Cerebellar nuclear complex (tissue), 1 donor: ENCODE measurements at places on chromosomes 1 and 21.

- DNase-seq, result no peak
Observed at GRCh38 chr1:228381356-228381755, 25.3 kb downstream of the TRIM11 start.

DNA sequence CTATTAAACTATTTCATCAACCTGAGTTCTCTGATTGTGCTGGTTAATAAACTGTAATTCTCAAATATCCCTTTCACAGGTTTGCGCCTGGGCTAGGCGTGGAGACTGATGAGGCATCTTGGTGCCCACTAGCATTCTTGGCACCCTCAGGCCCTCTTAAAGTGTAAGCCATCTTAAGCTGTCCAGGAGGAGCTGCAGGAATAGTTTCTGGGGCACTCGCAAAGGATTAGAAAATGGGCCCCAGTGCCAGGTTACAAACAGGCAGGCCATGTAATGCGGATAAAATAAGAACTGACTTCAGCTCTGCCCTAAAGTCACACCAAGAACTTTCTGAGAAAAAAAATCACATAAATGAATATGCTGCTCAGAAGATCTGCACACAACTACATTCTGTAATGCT is 1.1 kb downstream of the CASQ2 start:
- DNase-seq, result no peak

- no peak for DNase-seq
Observed at GRCh38 chr1:22471078-22471477, 19.4 kb downstream of the ZBTB40 start.

DNA sequence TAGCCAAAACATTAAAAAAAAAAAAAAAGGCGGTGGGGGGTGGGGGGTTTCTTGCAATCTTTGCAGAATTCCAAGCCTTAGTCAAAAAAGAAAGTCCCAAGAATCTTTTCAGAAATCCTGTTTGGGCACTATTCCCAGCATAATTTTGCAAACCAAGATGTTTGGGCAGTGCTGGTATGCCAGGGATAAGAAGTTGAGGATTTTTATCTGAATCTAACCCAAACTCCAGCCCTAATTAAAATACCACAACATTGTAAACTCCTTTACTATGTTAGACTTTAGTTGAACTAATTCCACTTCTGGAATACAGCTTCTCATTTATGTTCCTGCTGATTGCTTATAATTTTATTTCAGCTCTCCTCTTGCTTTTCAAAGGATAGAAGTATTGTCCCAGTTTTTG is 504.1 kb upstream of the ADGRL2 start:
- no peak for DNase-seq

DNA sequence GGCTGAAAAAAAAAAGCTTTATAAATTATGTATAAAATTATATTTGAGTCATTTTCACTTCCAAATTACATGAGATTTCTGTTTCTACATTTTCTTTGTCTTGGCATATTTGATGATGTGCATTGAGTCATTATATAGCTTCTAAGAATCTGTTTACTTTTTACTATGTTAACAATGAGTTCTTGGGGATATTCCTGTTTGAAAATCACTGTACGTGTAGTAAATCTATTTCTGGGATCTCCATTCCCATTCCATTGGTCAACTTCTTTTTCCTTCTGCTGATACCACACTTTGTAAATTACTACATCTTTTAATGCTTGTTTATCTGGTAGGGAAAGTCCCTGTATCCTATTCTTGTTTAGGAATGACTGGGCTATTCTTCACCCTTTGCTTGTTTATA is 43.6 kb downstream of the TNFRSF9 start:
- no peak for DNase-seq

DNA sequence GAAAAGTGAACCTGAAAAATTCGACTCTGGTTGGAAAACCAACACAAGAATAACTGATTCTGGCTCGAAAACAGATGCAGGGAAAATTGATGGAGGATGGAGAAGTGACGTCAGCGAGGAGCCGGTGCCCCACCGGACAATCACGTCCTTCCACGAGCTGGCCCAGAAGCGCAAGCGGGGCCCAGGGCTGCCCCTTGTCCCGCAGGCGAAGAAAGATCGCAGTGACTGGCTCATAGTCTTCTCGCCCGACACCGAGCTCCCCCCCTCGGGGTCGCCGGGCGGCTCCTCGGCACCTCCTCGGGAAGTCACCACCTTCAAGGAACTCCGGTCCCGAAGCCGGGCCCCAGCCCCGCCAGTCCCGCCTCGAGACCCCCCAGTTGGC is 1.9 kb downstream of the RUSC1 start:
- no peak for DNase-seq

DNA sequence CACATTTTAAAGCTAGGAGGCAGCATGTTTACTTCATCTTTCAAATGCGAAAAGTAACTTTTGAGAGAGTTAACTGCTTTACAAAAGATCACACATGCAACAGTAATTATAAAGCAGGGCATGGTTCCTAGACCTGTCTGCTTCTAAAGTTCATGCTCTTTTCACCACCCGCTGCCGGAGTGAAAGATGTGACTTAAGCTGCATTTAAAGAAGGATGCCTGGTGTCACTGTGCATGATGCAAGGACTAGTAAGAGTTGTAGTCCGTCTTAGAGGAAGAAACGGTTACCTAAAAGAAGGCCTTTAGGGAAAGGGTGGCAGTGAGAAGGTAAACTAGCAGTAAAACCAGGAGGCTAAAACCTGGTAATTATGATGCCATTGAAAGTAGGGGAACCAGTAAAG is 1689.1 kb downstream of the KCNT2 start:
- no peak for DNase-seq

DNA sequence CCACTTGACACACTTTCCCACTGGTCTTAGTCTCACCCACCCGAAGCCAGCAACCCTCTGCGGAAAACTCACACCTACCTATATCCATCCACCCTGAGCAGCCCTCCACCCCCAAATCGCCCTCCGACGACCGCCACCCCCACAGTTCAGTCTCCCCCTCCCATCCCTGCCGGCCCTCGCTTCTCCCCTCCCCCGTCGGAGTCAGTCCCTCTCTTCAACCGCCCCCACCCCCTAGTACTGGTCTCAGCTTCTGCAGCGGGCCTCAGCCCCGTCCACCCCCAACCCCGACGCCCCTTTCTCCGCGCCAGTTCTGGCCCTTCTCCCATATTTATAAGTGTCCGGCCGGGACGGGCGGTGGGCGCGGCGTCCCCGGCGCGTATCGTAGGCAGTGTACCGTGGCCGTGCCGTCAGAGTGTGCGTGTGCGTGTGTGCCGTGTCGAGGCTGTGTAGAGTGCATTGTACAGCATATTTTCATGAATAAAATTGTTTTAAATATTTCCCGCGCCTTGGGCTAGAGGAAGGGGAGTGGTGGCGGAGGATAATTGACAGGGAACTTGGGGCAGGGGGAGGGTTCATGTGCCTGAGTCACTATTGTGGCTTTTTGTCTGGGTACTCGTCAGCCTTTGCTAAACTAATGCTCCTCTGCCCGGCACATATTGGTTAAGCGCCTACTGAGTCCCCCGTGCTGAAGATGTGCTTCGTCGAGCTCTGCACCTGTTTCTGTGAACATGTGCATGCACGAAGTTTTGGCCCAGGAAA is 22.0 kb downstream of the FOXO6 start:
- DNase-seq, result no peak

DNA sequence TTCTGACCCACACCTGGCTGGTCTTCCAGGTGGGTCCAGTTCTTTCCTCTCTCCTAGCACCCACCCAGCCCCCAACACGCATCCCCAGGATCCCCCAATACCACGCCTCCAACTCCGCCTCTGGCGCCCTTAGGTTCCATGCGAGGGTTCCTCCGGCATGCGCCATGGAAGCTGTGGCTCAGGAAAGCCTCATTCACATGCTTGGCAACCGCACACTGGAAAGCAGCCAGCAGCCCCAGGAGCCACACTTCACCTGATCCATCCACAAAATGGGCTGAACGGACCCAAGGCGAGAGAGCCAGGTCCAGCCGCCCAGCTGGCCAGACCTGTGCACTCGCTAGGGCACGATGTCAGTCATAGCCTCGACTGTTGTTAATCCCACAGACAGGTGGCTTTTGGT is 161.2 kb downstream of the PSMG1 start:
- DNase-seq, result no peak

DNA sequence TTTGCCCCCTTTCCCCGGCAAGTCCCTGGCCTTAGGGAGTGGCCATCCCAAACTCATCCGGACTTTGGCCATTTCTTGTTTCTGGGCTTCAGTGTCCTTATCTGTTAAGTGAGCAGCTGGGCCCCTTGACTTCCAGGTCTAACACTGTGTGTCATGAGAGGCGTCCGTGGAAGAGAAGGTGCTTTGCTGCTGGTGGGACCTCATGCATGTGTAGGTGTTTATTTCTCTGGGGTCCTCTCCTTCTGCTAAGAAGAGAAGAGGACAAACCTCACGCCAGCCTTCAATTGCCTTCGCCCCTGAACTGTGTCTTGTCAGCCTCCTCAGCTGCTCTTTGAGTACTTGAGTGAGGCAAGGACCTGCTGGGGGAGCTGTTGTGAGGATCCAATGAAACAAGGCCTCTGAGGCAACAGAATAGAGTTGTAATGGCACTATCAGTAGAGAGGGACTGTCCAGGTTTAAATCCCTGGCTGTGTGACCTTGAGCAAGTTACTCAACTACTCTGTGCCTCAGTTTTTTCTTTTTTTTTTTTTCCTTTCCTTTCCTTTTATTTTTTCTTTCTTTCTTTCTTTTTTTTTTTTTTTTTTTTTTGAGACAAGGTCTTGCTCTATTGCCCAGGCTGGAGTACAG is 72.5 kb downstream of the RUNX3 start:
- DNase-seq, result no peak

GRCh38 chr1:23444104-23444533 is 19.6 kb upstream of the TCEA3 start:
- no peak for DNase-seq

DNA sequence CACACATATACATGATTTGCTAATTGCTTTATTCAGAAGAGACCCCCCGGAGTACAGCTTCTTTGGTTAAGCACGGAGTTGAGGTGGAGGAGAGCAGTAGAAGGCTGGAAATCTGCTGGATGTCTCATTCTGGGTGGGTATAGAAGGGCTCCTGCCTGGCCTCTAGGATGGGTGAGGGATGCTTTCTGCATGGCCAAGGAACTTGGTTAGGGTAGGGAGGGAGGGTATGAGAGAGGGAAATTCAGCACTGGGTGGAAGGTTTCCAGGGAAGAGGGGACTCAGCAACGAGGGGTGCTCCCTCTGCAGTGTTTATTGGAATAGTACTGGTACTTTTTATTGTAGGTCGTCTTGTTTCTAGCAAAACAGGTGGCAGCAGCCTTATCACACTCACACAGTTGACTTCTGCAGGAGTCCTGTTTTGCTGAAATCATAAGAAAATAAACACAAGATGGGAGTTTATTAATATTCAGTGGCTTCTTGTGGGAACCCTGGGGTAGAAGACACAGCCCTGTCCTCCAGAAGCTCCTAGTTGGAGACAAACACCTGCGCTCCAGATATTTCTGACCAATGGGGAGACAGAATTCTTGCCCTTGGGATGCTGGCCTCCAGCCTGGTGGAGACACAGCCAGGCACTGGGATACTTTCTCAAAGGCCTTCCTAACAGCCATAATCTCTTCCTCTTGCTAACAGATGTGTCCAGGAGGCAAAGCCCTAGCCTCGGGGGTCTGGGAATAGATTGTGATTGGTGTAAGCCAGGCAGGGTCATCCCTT is 3.8 kb downstream of the PLA2G2A start:
- no peak for DNase-seq

DNA sequence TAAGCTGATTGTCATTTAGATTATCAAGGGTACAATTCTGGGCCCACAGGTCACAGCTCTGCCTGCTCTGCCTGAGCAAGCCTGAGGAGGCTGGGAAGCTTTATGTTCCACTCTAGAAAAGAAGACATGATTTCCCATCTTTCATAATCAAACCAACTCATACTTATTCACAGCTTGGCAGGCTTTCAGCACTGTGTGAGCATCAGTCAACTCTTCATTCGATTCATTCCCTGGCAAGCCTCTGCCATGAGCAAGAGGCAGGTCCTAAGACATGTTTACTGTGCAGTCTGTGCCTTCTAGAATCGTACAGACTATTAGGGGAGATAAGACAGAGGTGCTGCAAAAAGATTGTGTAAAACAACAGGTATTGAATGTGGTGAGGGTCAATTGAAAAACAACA is 24.5 kb upstream of the KIRREL1 start:
- DNase-seq, result no peak

- DNase-seq, result no peak
Observed at GRCh38 chr1:162549001-162549400, 12.5 kb upstream of the UAP1 start.

GRCh38 chr1:239819096-239819495 is 272.6 kb upstream of the FMN2 start:
- DNase-seq, result no peak

GRCh38 chr1:174206148-174206836 is 47.0 kb downstream of the RABGAP1L start:
- no peak for DNase-seq

DNA sequence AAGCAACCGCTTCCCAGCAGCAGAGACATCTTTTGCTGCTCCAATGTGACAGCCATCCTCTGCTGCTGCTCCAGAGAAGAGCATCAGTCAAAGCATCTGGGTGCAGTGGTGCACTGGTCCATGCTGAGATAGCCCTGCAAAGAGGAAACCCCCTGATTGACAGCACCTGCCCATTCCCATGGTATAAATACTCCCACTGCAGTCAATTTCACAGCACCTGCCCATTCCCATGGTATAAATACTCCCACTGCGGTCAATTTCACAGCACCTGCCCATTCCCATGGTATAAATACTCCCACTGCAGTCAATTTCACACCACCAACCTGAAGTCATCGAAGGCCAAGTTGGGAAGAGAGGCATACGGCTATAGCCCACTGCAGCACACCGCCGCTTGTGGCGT is 25.5 kb downstream of the FBXO2 start:
- no peak for DNase-seq

- DNase-seq, result no peak
Observed at GRCh38 chr1:85579622-85580021, 939 bp upstream of the CCN1 start.

DNA sequence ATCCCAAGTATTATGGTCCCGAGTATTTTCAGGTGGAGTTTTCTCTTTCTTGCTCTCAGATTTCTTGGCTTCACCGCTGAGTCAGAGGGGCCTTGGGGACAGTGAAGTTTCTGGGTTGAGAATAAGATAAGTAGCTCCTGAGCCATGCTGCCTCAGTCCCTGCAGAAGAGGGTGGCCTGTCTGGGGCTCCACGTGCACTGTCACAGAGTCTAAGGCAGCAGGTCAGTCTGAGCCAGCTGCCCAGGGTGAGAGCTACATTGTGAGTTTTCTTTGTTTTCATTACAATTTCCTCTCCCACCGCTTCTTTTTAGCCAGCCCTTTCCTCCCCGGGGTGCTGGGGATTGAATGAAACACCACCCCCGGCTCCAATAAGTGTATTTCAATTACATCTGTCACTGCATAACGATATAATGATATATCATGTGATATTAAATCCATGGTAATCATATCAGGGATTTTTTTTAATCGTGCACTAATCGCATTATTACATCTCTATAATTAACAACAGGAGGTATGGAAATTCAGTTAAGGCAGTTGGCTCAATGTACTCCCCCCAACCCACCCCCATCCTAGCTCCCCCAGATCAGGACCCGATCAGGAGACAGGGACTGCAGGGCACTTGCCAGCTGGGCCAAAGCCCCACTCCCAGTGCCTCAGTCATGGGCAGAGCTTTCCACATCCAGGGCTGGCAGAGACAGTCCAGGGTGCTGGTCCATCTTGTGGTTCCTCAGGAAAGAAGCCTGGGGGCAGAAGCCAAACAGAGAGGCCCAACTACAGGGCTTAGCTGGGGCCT is 43.7 kb downstream of the DMAP1 start:
- DNase-seq, result no peak
